Fibroblast of lung (primary cell): ENCODE measurements at places on chromosomes 1 and 21. TPM values are rescaled to one million over a fixed set of nuclear protein-coding genes. Genes with fewer than 3 reads are reported as not detected.

The CR1L gene
- polyA plus RNA-seq: not detected in 2 replicates

The SYPL2 gene
- 1.8 and 1.9 TPM in 2 replicates for polyA plus RNA-seq

DNA sequence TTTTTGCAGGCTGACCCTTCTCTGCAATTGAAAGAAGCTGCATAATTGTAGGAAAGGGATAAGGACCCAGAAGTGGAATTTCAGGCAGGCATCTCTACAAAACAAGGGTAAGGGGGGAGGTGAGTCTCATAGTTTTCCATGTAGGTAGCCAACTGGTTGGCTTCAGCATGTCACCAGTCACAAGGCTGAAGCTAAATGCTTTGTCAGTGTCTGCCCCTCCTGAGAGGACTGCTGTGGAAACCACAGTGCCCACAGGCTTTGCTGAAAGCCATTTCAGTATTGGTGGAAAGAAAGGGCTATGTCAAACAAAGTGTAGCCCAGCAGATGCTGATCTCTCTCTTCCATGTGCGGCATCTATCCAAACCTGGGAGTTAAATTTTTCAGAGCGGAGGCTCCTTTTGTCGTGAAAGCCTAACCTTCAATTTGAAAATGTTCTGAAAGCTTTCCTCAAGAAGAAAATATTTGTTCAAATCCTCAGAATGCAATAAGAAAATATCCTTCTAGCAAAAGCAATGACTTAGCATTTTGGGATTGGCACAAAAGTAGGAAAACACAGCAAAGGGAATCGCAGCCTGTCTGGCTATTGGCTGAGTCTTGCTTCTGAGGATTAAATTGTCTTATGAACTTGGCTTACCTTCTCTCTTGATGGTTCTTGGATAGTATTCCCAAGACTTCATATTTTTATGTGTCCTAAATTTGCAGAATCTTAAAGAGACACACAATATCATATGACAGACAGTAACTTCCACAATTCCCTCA, 591.7 kb downstream of the PLPP3 start:
- DNase-seq: no peak

DNA sequence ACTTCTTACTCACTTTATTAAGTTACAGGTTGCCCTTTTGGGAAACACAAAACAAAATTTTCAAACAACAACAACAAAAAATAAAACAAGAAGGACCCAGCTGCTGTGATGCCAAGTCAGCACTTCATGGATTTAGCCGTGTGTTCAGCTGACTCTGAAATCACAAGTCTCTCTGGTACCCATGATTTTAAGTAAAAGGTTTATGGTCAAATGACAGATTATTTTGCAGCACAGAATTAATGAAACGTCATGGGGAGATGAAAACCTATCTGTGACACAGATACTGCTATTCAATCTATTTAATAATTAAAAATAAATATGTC, 7.1 kb downstream of the AJAP1 start:
- DNase-seq: no peak

DNA sequence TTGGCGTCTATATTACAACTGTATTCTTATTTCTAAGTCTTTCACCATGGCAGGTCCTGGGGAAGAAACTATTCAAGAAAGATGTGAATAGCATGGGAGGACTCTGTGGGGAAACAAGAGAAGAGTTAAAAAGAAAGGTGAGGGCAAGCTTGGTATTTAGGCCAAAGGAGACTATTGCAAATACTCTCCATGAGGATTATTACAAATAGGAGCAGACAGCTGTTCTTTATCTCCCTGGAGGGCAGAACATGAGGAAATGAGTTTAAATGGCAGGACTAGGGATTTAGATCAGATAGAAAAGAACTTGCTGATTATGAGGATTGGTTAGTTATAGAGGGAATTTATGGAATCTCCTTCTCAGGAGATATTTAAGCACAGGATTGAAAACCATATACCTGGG, 186.8 kb downstream of the CDC7 start:
- no peak for DNase-seq
